ENCODE measurements at places on chromosomes 11 and 22. TPM values are rescaled to one million over a fixed set of nuclear protein-coding genes. Genes with fewer than 3 reads are reported as not detected.

GRCh38 chr11:65279741-65280440 is 18.1 kb downstream of the POLA2 start:
- no peak for DNase-seq

DNA sequence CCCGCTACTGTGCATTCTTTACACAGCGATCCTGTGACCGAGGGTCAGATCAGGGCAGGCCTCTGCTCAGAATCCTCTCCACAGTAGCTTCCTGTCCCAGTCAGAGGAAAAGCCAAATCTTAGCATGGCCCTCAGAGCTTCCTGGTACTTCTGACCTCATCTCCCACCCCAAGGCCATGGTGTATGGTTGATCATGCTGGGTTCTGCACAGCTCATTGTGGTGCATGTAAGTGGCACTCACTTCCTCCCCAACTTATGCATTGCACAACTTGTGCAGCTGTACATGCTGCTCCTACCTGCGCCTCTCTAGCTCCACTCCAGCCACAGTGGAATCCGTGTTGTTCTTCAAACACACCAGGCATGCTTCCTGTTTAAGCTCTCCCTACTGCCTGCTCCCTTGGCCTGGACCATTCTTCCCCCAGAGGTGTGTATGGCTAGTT is 20.3 kb downstream of the BMAL1 start:
- no peak for DNase-seq

DNA sequence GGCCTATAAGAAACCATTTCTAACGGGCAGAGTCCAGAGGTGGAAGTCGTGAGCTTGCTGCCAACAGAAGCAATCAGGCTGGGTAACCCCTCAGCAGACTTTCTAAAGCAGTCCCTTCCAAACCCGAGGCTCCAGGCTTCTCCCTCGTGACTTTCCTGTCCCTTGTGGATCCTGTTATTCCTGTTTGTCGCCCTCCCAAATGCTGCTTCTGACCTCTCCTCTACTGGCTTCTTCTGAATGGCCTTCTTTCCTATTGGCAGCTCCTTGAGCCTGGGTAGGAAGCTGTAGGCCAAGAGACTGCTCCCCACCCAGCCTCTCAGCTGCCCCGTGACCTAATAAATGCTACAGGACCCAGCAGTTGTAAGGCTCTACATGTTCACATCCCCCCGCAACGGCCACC is 35.0 kb downstream of the MAFF start:
- peak; percentile 86 for DNase-seq

DNA sequence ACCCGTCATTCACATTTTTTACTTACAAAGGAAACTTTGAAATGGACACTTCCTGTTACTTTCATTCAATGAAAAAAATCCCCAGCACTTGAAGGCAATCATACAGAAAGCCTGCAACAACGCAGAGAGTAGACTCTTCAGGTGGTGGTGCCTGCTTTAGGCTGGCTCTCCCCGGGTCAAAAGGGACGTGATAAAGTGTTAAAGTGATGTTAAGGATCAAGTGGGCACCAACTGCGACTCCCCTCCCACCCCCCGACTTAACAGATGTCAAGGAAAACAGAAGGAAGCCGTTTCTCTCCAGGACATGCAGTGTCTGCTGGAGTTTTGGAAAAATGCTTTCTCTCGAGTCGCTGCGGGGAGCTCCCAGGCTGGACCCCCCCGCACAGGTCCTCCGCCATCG is 414 bp upstream of the PNPLA3 start:
- no peak for DNase-seq

DNA sequence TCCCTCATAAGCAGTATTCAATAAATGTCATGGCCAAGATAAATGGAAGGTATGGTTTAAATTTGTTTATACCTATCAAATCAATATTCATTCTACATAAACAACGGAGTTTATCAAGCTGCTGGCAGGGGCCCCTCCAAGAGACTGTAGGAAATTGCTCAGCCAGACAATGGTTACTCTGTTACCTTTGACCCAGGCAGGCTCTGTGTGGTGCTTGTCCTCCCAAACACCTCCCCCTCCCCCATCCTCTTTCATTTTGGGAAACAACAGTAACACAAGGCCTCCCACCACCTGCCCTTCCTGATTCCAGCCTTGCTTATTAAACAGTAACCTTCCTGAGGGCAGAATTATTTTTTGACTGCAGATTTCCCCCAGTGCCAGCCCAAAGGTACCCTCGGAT is 10.5 kb upstream of the ZBTB16 start:
- DNase-seq: no peak

- peak; percentile 39 for DNase-seq
Observed at GRCh38 chr11:67648140-67648795, 2.3 kb downstream of the ACY3 start.

KIRREL3 gene
- total RNA-seq: not detected

HEPN1 gene
- total RNA-seq: not detected
